Globus pallidus (tissue), 1 donor: ENCODE measurements at places on chromosomes 7 and 10.

DNA sequence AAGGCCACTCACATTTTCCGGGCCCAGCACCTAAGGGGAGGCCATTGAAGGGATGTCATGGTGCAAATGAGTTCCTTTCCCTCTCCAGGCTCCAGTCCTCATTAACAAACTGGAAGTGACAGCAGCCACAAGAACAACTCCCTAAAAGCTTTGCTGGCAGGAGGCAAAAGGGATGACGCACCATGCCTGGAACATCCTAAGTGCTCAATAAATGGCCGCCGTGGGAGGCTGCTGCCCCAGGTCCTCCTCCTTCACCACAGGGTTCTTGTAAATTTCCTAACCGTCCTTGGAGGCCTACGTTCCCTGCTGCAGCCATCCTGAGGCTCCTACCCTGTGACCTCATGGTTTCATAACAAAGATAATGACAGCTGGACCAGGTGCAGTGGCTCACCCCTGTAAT, 41.3 kb upstream of the CAMK1D start:
- DNase-seq: no peak

GRCh38 chr10:79159141-79159651, 90.4 kb downstream of the ZMIZ1 start:
- no peak for DNase-seq

- no peak for DNase-seq
These were observed 6.9 kb downstream of the PARP12 start for GRCh38 chr7:140055833-140056232.

GRCh38 chr10:48477616-48478015, 127.3 kb downstream of the ARHGAP22 start:
- no peak for DNase-seq

- no peak for DNase-seq
These were observed 65.6 kb upstream of the VSTM2A start for GRCh38 chr7:54476609-54477008.

GRCh38 chr10:90856964-90857634, 740 bp downstream of the HTR7 start:
- no peak for DNase-seq

GRCh38 chr7:135109562-135109961, 38.3 kb upstream of the TMEM140 start:
- DNase-seq: no peak

DNA sequence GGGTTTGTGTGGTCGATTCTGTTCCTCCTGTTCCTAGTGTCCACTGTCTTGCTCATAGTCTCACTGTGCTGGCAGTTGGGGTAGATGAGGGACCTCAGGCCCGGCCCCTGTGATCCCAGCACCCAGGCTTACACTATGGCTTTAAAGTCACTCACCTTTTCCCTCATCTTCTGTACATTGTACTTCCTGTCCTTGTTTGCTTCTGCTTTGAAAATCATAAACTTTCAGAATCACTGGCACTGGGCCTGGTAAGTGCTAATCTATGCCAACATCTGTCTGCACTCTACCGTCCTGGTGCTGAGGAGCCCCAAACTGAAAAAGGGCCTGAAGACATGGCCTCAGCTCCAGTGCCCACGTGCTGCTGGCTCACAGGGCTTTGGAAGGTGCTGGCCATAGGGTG, 5.7 kb upstream of the TAS2R60 start:
- no peak for DNase-seq

DNA sequence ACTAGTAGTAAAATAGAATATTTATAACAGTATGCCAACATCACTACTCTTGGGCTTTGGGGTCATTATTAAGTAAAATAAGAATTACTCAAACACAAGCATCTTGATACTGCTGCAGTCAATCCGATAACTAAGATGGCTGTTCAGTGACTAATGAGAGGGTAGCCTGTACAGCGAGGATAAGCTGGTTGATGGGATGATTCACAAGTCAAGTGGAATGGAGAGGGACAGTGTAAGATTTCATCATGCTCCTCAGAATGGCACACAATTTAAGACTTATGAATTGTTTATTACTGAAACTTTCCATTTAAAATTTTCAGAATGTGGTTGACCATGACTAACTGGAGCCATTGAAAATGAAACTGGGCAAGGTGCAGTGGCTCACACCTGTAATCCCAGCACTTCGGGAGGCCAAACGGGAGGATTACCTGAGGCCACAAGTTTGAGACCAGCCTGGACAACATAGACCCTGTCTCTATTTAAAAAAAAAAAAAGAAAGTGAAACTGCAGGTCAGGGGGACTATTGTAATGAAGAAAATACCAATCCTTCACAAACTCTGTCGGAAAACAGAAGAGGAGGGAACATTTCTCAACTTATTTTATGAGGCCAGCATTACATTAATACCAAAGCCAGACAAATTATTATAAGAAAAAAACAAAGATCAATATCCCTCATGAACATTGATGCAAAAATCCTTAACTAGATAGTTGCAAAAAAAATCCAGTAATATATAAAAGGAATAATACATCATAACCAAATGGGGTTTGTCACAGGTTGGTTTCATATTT, 11.2 kb downstream of the AVL9 start:
- no peak for DNase-seq

- no peak for DNase-seq
These were observed 193.6 kb upstream of the KLF14 start for GRCh38 chr7:130927564-130927963.

- DNase-seq: no peak
These were observed 41.6 kb downstream of the CALML5 start for GRCh38 chr10:5457741-5458140.

- peak; percentile 40 for DNase-seq
These were observed 23.8 kb downstream of the PFKP start for GRCh38 chr10:3090914-3091787.

- no peak for DNase-seq
These were observed 219.7 kb upstream of the PPP2R2D start for GRCh38 chr10:131681122-131681521.

- no peak for DNase-seq
These were observed 53.4 kb downstream of the TSPAN15 start for GRCh38 chr10:69504576-69505250.

DNA sequence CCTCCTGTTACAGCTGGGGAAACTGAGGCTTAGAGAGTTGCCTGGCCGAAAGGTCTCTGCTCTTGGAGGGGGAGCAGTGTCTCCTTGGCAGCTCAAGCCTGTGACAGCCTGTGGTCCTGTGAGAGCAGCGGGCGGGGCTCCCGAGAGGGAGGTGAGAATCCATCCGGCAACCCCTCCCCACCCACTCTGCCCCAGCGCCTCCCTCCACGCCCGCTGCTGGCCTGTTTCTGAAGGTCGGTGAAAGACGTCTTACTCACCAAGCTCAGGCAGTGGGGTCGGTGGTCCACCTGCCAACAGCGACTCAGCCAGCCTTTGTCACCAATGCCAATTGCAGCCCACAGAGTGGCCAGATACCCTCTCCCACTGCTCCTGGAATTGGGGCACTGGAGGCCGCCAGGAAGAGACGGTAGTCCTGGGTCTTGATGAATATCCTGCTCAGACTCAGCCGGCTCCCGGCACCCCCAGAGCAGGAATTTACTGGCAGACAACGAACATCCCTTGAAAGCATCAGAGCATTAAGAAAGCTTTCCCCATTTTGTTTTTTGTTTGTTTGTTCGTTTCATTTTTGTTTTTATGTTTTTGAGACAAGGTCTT, 7.4 kb upstream of the TTYH3 start:
- no peak for DNase-seq

GRCh38 chr7:96685755-96686154, 23.9 kb downstream of the SEM1 start:
- DNase-seq: no peak

DNA sequence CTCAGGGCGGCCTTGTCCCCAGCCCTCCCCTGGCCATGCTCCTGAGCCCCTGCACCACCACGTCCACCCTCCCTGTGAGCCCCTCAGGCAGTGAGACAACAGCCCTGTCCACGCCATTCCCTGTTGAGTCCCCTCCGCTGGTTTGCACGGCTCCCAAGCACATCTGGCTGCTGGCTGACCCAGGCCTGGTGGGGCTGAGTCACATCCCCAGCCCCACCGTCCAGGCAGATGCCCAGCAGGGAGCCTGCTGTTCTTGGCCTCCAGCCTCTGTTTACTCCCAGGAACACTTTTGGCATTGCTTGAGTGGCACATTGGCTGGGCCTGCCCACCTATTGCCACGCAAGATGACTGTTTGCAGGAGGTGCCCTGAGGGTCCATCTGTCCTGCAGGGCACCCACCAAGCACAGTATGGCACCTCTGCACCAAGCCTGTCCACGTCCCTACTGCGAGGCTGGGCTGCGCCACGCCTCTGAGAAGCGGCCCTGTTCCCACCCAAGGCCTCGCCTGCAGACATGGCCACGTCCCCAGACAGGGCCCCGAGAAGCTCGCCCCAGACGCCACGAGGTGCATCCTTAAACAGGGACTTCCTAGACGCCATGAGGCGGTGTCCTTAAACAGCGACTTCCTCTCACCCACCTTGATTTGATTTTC, 48.4 kb upstream of the INPP5A start:
- no peak for DNase-seq

DNA sequence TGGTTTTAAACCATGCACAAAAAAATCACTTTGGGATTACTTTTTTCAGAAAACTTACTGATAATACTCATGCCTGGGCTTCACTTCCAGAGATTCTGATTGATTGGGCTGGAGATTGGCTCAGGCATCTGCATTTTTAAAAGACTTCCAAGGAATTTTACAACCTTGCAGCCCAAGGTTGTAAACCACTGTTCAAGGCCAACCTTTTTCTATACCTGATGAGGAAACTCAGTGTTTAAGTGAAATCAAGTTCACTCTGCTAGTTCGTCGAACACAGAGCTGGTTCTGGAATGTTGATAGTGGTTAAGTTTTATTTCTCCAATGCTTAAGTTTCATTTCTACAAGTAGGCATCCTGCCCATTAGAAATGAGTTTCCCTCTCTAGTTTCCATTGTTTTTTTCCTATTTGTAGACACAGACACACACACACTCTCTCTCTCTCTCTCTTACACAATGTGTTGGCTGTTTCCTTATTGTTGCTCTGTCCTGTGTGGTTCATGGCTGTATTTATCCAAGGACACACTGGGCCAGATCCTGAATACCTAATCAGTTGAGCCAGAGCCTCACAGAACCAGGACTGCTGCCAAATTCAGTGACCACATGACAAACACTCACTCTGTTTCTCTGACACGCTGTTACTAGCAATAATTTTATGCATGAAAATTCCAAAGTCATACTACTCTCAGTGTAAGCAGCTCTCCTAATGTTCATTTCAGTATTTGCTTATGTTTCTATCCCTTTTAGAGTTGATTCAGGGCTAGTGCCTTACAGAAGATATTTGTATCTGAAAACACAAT, 3.7 kb upstream of the IFIT1B start:
- peak; percentile 98 for DNase-seq

GRCh38 chr7:42907316-42907715, 4.6 kb downstream of the C7orf25 start:
- DNase-seq: no peak

- no peak for DNase-seq
These were observed 722.7 kb upstream of the CELF2 start for GRCh38 chr10:10294881-10295529.

- DNase-seq: no peak
These were observed 375 bp upstream of the FGF8 start for GRCh38 chr10:101776161-101776817.

- no peak for DNase-seq
These were observed 436.7 kb downstream of the TNS3 start for GRCh38 chr7:47145186-47145725.

GRCh38 chr7:38502289-38502688, 128.9 kb downstream of the AMPH start:
- no peak for DNase-seq

GRCh38 chr10:27628621-27629020, 117.0 kb downstream of the MKX start:
- no peak for DNase-seq

DNA sequence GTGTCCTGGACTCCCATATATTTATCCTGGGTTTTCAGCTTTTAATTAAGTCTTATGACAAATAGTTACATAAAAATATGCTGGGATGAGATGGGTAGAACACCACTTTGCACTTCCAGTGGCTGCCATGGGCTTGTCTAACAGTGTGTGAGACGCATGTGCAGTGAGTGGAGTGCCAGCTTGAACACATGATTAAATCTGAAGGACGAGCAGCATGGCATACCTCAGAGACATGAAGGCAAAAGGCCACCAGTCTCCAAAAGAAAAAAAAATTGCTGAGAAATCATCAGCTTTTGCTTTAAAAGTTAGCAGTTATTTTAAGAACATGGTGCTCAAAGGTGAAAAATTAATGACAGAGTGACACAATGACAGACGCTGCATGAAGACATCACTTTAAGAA, 139.0 kb upstream of the ADCY1 start:
- no peak for DNase-seq

- no peak for DNase-seq
These were observed 161.6 kb downstream of the LRMDA start for GRCh38 chr10:75592791-75593643.

- no peak for DNase-seq
These were observed 14.5 kb downstream of the UBE3C start for GRCh38 chr7:157153260-157153659.

DNA sequence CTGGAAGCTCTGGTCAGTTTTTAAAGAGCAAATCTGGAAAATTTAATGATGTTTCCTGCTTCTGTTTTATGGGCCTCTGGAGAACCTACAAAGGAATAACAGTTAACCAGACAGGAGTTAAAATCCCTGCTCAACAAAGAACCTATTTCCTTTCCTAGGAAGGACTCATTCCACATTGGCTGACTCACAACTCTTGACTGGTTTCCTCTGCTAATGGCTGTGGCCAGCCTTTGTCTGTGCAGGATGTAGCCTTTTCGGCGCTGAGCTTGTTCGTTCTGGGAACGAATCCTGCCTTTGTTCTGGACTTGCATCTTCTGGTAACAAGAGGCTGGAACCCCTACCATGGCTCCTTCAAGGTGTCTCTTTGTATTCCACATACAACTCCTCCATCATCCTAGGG, 112.8 kb upstream of the PDCD4 start:
- DNase-seq: no peak

- peak; percentile 21 for DNase-seq
These were observed 404.1 kb upstream of the MKI67 start for GRCh38 chr10:128530301-128530700.

DNA sequence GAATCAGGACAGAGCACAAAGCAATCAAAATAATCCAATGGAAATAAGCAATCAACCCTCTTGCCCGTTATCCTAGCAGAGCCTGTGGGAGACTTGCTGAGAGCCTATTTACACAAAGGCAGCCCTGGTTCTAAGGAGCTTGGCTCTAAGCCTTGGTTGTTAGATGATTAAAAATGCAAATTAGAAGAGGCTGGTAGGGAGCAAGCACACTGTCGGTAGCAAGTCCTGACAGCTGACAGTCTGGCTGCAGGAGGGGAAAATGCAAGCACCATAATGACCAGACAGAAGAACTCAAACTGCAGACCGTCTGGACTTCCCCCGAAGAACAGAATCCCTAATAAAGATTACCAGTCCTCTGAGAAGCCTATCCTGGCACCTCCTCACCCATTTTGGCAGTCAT, 131.8 kb upstream of the CTTNBP2 start:
- peak; percentile 21 for DNase-seq

- DNase-seq: no peak
These were observed 21.7 kb downstream of the ZNF316 start for GRCh38 chr7:6658618-6659345.

GRCh38 chr7:70884809-70885208, 247.1 kb upstream of the GALNT17 start:
- no peak for DNase-seq

GRCh38 chr10:77159538-77160110, 478.0 kb downstream of the KCNMA1 start:
- peak; percentile 31 for DNase-seq

GRCh38 chr10:125548878-125549277, 134.1 kb downstream of the TEX36 start:
- DNase-seq: no peak

GRCh38 chr10:71921324-71922027, 42.7 kb upstream of the CHST3 start:
- peak; percentile 77 for DNase-seq

GRCh38 chr7:72266771-72267170, 145.4 kb downstream of the CALN1 start:
- no peak for DNase-seq
